ENCODE measurements at places on chromosomes 1 and 21. TPM values are rescaled to one million over a fixed set of nuclear protein-coding genes. Genes with fewer than 3 reads are reported as not detected.

Gene KRTAP12-4
- total RNA-seq = not detected

Gene SKI
- 36.9 TPM for total RNA-seq

Gene CSRP1
- total RNA-seq = 568 TPM

Gene RSRP1
- 104 TPM for total RNA-seq

Gene OR2L8
- 0.39 TPM for total RNA-seq
